ENCODE measurements at places on chromosomes 5 and 9.

- peak; percentile 21 for DNase-seq
These were observed 34.6 kb downstream of the SPARC start for GRCh38 chr5:151651997-151652645.

GRCh38 chr9:97504381-97505216 is 3.1 kb downstream of the TMOD1 start:
- DNase-seq, result no peak

DNA sequence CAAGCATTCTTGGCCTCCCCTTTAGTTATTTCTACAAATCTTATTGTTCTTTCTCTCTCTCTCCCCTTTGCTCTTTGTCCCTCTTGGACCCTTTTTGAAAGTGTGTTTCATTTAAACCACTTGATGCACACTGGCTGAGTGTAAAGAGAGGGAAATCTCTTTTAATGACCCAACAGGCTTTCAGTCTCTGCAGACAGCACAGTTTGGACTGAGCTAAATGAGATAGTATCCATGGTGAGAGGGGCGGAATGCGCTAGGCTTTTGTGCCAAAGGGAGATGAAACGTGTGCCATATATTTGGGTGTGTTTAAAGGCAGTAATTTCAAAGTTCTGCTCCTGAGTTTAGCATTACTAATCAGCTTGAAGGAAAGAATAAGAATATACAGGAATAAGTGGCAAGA is 184.9 kb downstream of the PCSK1 start:
- DNase-seq, result no peak

DNA sequence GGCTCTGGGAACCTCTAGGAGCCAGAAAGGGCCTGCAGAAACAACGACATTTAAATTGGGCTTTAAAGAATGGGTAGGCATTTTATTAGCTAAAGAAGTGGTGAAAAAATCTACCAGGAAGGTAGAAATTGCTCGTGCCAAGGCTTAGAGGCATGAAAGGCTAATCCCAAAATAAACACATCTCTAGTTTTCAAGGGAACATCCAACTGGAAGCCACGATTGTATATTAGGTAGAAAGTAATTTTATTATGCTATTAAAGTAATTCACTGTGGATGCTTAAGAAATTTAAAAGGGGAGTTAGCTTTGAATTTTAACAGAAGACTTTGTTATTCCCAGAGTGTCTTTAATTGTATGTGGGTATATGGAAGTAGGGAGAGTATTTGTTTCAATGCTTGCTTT is 17.5 kb upstream of the CNTLN start:
- no peak for DNase-seq

- no peak for DNase-seq
These were observed 41.9 kb downstream of the TEK start for GRCh38 chr9:27150746-27151406.

DNA sequence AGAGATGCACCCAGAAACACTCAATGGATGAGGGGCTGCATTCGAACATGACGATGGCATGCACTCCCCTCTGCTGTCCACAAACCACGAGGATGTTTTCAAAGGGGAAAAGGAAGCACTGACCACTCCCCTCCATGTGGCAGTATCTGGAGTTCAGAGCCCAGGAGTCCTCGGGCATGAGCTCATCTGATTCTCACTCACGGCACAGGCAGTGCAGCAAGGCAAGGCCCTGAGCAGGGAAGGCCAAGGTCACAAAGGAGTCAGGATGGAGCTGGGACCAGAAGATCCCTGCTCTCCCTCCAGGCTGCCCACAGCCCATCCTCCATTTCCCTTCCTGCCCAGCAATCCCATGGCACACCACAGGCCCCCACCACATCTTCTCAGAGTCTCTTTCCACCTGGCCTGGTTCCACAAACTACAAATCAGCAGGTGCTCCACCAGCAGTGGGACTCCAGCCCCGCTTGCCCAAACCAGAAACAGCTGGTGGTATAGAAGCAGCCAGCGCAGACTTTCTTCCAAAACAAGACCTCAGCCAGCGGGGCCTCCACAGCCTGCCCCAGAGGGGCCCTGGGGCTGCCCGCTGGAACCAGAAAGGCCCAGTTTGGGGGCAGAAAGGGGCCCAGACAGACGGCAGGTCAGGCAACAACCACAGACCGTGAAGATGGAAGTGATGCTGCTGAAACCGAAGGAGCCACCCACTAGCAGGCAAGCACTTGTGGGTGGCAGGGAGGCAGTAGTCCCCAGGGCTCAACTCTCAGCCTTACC is 12.2 kb downstream of the TNIP1 start:
- no peak for DNase-seq

GRCh38 chr9:138100711-138101350 is 223.2 kb downstream of the CACNA1B start:
- DNase-seq, result no peak

GRCh38 chr5:6201631-6202030 is 176.7 kb downstream of the MED10 start:
- DNase-seq, result no peak

DNA sequence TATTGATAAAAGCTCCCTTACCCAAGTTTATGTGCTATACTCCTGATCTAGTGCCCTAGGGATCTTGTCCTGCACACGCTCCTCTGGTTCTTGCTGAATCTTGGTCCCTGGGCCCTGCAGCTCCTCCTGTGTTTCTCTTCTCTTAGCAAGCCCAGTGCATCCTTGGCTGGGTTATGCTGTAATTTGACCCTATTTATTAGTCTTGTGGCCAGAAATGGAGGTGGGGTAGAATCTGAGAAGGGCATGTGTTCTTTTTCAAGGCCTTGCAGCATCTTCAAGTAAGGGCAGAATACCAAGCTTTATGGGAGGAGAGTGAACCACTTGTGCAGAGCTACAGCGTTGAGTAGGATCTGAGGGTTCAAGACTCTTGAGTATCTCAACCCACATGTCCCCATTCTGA is 366.8 kb downstream of the FAM170A start:
- DNase-seq, result no peak

GRCh38 chr9:114046875-114047274 is 31.2 kb downstream of the AMBP start:
- no peak for DNase-seq

DNA sequence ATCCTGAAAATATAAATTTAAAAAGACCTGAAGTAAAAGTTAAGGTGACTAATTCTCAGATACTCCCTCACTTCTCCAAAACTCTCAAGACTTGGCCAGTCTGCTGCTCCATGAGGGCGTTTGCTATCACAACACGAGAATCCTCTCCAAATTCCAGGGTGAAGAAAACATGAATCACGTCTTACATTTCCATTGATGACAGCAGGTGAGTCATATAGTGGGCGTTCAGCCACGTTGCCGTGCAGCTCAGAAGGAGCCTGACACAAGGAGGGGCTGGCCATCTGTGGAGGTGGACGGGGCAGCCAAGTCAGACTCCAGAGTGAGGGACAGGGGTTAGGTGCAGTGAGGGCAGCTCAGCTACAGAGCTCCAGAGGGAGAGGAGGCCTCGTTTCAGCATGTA is 555.1 kb upstream of the ADAMTS16 start:
- DNase-seq, result no peak

DNA sequence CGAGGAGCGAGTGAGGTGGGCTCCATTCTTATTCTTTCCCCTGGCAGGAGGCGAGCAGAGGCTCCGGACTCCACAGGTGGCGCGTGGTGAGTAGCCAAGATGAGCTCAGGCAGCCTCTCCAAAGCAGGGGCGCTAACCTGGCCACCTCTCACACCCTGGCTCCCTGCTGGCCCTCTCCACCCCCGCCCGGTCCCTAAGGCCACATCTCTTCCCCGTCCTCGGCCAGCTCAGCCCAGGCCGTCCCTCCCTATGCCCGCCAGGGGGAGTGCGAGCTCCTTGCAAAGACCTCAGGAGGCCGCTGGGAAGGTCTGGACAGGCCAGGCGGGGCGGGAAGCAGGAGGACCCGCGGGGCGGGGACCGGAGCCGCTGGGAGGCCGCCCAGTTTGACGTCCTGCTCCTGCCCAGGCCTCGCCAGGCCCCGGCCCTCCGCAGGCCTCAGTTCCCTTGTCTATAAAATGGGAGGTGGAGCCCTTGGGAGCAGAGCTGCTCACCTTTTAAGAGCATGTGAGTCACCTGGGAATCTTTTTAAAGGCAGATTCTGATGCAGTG is 46.3 kb upstream of the GGTA1 start:
- peak; percentile 41 for DNase-seq

- no peak for DNase-seq
These were observed 56.4 kb downstream of the NIPSNAP3B start for GRCh38 chr9:104820336-104820735.

DNA sequence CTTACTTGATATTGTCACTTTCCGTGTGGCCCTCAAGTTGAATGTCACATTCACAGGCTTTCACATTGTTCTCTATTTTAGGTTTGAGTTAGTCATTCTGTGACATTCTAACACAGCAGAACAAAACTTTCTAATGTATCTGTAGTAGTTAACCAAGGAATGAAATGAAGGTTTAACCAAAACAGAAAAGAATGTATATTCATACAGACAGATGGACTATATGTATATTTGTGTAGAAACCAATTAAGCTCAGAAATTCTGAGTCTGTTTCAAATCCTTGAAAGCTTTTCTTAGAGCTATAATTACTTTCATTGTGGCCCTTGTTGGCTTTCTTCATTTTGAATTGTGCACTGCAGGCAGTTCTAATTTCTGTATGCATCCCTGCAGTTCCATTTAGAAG is 654.7 kb downstream of the LRRC70 start:
- no peak for DNase-seq

DNA sequence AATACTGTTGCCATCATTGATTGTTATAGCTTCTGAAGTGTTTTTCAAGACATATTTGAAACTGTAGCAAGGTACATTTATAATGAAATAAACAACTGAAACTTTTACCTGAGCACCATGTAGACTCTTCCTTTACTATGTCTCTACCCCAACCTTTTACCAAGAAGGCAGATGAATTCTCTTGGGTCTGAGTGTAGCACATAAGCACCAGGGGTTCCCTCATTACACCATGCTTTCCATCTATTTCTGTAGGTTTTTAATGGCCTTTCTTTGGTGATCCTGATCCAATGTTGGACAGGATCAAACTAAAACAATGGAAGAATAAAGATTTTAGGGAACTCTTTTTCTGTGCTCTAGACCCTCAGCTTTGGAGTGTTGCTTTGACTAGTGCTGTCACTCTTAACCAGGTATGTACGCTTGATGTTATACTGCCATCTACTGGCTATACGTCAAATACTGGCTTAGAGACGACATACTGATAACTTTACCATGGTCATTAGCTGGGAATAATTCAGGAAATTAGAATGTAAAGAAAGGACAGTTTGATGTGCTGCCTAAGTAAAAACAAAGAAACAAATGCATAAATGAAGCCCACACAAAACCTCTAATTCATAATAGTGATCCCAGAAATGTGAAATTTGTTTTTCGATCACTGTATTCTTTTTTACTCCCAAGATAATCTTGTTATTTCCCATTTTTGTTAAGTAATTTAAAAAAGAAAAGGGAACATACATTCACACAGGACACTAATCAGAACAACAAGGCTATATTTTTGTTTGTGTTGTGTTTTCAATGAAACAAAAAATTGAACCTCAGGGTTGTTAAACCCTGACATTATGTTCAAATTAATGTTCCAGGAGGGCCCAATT is 30.7 kb downstream of the IFNW1 start:
- DNase-seq, result no peak

Data from stimulated activated CD8-positive, alpha-beta memory T cell treated with anti-CD3 and anti-CD28 coated beads, Interleukin-7, amount 100 ng/mL, for 24 hours (primary cell).